ENCODE measurements at places on chromosomes 12 and 14.

DNA sequence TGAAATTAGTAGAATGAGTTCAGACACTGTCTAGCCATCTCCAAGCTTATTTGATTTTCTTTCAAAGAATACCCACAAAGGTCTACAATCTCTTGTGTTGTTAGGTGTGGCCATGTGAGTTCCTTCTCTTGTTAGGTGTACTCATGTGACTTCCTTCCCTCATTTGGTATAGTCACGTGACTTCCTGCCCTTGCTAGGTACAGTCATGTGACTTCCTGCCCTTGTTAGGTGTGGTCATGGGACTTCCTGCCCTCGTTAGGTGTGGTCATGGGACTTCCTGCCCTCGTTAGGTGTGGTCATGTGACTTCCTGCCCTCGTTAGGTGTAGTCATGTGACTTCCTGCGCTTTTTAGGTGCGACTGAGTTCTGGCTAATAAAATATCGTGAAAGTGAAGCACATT, 179.6 kb downstream of the TMX1 start:
- DNase-seq: no peak

DNA sequence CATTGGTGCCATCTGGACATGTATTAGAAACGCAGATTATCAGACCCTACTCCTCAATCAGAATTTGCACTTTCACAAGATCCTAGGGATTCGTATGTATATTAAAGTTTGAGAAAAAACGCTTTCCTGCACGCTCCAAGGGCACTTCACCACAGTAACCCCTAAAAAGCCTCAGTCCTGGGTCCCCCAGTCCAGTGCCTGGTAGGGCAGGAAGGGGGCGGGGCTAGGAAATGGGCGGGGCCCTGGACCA, 369 bp downstream of the DEPDC4 start:
- DNase-seq: peak; percentile 93

GRCh38 chr14:24272467-24272866, 1.1 kb upstream of the RABGGTA start:
- no peak for DNase-seq

DNA sequence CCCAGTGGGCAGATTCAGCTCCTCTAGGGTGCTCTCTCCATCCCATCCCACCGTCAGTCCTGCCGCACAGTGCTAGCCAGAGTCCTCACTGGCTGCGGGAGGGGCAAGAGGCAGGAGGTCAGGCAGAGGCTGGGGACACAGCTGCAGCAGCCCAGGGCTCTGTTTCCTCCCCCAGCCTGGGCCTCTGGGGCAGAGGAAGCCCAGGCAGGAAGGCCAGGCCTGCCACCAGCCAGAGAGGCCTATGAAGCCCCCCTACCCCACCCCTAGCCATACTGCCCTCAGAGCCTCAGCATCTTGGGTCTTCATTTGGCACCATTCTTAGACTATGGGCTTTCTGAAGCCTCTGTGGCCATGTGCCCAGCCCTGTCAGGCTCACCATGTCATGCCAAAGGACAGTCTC, 3.4 kb downstream of the ACVRL1 start:
- DNase-seq: no peak

GRCh38 chr12:63821781-63822251, 22.7 kb upstream of the SRGAP1 start:
- no peak for DNase-seq

DNA sequence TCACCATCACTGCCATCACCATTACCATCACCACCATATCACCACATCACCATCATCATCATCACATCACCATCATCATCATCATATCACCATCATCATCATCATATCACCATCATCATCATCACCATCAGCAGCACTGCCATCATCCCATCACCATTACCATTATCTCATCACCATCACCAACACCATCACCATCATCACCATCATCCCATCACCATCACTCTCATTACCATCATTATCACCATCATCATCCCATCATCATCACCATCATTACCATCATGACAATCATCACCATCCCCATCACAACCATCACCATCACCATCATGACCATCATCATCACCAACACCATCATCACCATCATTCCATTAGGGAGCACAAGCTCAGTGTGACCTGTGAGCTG, 318.0 kb downstream of the ADGRD1 start:
- DNase-seq: no peak

DNA sequence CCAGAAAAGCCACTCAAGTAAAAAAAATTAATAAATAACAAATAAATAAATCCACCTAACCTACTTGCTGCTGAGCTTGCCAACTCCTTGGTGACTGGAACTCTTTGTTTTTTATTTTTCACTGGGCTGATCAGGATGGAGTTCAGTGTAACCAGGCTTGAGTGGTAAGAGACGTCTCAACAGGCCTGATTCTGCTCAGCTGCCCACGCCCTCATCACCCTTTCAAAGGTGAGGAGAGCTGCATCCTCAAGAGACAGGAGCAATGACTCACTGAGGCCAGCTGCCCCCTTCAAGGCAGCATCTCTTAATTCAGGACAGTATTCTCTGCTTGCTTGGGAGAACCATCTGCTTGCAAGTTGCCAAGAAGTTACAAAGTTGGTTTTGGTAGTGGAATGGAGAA, 111.9 kb upstream of the CPM start:
- no peak for DNase-seq

- DNase-seq: no peak
Measured at GRCh38 chr14:97788364-97788763, 991.2 kb downstream of the VRK1 start.

DNA sequence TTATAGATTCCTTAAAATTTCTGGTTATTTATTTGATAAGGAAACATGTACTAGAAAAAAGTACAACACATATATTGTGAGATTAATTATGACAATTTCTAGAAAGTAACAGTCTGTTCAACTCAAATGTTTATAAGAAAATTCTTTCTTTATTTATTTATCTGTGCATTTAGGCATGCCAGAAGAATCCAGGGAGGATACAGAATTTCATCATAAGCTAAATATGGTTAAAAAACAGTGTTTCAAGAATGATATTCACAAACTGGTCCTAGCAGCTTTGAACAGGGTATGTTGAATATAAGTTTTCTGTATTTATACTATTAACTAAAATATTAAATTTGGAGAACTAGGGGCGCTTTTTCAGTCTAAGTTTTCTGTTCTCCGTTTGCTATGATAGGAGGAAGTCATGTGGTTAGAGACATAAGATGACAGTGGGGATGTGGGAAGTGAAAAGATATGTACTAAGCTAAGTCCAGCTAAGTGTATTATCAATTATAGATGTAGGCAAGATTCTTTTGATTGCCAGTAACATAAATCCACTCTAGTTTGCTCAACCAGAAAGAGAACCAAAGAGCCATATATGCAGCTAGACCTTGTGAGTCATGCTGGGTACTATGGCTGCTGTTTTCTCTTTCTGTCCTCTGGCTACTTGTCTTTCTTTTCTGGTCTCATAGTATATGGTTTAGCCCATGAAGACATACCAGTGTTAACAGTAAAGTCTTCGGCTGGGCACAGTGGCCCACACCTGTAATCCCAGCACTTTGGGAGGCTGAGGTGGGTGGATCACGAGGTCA, 39.0 kb downstream of the LRRK2 start:
- no peak for DNase-seq

DNA sequence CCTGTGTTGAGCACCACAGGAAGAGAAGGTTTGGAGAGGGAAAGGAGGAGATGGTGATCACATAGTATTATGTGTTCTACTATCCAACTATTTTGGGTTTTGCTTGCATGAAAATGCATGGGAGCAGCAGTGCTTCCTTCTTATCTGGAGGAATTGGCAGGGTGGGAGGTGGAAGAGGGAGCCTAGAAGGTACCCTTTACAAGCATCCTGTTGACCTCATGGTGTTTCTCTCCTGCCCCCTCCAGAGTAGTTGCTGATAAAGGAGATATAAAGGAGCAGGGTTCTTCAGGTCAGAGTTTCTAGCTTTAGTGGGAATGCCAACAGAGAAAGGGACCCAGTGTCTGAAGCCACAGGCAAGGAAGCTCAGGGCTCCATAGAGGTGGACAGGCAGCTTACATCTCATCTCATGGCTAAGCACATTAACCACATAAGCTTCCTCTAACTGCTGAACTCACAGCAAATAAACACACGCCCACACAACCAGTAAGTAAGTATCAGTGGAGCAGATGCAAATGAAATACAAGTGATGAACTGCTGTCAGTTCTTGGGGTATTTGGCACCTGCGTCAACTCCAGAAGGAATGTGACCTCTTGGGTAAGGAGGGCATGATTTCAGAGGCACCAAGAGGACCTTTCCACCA, 174.2 kb upstream of the SLC38A2 start:
- no peak for DNase-seq

DNA sequence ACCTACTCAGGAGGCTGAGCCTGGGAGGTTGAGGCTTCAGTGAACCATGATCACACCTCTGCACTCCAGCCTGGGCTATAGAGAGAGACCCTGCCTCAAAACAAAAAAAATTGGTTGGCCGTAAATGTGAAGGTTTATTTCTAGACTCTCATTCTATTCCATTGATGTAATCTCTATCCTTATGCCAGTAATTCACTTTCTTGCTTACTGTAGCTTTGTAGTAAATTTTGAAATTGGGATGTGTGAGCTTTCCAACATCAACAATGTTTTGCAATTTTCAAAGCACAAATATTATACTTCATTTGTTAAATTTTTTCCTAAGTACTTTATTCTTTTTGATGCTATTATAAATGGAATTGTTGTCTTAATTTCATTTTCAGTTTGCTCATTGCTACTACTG, 24.6 kb downstream of the LIN52 start:
- DNase-seq: no peak

DNA sequence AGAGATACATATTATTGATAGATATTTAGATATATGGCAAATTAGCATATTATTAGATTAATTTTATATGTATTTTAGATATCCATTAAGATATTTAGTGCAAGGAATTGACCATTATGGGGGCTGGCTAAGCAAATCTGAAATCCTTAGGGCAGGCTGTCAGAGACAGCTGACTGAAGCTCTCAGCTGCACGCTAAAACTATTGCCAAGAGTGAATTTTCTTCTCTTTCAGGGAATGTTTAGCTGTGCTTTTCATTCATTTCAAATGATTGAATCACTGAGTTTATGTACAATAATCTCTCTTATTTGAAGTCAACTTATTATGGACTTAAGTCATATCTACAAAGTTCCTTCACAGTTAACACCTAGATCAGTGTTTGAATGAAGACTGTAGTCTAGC, 566.5 kb downstream of the LRFN5 start:
- DNase-seq: no peak

DNA sequence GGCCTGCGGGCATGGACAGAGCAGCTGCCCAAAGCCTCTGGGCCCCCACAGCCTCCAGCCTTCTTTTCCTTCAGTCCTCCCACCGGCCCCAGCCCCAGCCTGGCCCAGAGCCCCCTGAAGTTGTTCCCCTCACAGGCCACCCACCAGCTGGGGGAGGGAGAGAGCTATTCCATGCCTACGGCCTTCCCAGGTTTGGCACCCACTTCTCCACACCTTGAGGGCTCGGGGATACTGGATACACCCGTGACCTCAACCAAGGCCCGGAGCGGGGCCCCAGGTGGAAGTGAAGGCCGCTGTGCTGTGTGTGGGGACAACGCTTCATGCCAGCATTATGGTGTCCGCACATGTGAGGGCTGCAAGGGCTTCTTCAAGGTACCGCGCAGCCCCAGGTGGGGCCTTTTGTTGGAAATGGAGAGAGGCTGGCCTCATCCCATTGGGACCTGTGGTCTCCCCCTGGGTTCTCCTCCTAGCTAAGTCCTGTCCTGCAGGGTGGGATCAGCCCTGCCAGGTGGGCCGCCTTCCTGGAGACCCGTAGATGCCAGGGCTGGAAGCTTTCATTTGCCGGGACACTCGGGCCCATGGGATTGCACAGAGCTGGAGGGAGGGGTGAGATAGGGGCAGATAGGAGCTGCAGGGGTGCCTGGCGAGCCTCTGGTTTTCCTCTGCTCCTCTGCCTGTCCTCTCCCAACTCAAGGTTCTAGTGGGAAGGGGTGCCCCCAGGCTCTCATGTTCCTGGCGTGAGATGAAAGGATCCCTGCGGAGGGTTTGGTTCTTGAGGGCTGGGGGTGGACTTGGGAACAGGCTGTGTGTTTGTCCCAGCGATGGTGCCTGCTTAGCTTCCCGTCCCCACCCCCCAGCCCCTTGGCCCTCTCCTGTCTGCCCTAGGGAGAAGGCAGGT, 3.8 kb downstream of the NR4A1 start:
- no peak for DNase-seq

DNA sequence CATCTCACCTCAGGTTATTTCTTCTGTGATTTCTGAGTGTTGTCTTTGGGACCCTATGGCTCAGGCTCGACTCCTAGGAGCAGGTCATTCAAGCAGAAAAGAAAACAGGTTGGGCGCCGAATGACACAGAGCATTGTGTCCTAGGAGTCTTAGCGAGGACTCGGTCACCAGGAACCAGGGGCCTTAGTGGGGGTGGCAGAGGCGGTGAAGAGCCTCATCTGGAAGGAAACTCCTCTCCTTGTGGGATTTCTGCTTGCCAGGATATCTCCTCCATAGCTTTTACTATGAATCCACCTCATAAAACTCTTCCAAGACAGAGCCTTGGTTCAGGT, 630 bp downstream of the PLEKHH1 start:
- DNase-seq: no peak

- no peak for DNase-seq
Measured at GRCh38 chr14:65204056-65204455, 101.7 kb upstream of the MAX start.

GRCh38 chr12:39574378-39574777, 45.2 kb downstream of the ABCD2 start:
- no peak for DNase-seq

GRCh38 chr12:53049571-53050318, at the start of gene TNS2:
TNS2 (plus strand) TSS chr12:53050065; CDS start chr12:53050186, 121 bp downstream.
- no peak for DNase-seq

DNA sequence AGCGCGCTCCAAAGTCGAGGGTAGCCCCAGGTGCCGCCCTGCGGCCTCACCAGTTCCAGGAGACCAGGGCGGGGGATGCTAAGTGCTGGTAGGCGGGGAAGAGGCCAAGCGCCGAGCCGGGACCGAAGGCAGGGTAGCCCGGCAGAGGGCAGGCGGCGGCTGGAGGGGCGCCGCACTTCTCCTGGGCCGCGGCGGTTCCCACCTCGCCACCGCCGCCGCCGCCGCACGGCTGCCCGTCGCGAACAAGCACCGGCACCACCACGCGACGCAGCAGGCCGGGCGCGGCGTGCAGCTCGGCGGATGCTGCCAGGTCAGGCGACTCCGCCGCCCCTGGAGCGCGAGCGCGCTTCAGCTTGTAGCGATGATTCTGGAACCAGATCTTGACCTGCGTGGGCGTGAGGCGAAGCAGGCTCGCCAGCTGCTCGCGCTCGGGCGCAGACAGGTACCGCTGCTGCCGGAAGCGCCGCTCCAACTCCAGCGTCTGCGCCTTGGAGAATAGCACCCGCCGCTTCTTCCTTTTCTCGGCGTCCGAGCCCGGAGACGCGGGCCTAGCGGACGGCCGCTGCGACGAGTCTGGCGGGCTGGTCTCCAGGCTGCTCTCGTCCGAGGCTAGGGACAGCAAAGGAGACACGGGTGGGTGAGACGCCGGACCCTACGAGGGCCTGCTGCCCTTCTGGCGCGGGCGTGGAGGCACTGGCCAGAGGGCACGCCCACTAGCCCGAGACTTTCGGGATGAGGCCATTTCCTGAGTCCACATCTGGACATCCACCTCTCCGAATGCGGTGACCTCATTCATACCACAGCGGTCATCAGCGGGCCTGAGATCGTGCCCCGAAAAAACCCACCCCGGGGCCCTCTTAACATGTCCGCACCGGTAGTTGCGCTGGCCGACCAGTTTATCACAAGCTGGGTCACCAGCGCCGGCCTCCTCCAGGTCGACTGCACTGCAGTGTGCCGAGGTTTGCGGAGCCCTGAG, 1.3 kb downstream of the NKX2-8 start:
- DNase-seq: no peak

All from stimulated activated CD8-positive, alpha-beta memory T cell treated with anti-CD3 and anti-CD28 coated beads, Interleukin-4, amount 100 ng/mL, for 1 hour (primary cell).